ENCODE measurements at places on chromosomes 11 and 22.

- no peak for DNase-seq
These were observed 5.3 kb downstream of the RELA start for GRCh38 chr11:65657426-65657825.

- DNase-seq, result no peak
These were observed 4.1 kb upstream of the ARHGAP20 start for GRCh38 chr11:110716361-110716760.

GRCh38 chr22:49099496-49100124 lies 728.1 kb downstream of the BRD1 start:
- DNase-seq, result no peak

DNA sequence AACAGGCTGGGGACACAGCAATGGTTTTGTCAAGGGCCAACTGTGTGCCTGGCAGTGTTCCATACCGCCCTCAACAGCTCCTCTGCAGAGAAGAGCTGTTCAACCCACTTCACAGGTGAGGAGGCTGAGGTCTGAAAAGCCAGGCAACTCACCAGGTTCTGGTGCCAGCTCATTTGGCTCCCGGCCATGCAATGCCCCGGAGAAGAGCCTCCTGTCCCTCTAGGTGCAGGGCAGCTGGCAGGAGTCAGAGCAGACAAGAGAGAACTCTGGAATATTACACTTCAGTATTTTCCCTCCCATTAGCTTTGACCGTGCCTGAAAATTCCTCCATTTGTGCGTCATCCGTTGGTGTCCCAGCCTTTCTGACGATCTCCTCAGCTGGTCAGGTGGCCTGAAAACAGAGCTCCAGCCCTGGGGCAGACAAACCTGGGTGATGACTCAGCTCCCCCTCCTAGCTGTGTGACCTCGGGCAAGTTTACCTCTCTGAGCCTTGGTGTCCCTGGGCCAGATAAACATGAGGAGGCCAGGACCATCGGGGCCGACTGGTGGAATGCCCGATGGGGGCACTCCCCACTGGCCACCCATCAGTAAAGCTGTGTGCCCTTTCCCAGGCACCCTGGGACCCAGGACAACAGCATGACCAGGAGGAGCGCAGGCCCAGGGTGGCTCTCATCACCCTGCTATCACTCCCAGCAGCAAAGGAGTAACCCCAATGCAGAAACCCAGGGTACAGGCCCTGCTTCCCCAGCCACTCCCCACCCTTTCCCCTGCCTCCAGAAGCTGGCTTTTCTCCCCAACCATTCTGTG lies 9.6 kb upstream of the C1QTNF6 start:
- DNase-seq, result no peak

- no peak for DNase-seq
These were observed 20.2 kb downstream of the GAB2 start for GRCh38 chr11:78397398-78397797.

DNA sequence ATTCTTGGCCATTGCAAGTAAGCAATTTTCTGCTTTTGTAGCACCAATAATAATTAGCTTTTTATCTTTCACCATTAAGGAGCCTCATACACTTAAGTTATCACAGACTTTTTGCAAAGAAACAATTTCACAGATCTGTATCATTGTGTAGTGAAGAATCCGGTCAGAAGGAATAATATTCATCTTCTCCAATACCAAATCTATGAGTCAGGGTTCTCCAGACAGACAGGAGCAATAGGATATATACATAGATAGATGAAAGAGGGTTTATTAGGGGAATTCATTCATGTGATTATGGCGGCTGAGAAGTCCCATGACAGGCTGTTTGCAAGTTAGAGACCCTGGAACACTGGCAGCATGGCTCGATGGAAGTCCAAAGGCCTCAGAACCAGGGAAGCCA lies 82.9 kb upstream of the UBASH3B start:
- DNase-seq, result no peak

DNA sequence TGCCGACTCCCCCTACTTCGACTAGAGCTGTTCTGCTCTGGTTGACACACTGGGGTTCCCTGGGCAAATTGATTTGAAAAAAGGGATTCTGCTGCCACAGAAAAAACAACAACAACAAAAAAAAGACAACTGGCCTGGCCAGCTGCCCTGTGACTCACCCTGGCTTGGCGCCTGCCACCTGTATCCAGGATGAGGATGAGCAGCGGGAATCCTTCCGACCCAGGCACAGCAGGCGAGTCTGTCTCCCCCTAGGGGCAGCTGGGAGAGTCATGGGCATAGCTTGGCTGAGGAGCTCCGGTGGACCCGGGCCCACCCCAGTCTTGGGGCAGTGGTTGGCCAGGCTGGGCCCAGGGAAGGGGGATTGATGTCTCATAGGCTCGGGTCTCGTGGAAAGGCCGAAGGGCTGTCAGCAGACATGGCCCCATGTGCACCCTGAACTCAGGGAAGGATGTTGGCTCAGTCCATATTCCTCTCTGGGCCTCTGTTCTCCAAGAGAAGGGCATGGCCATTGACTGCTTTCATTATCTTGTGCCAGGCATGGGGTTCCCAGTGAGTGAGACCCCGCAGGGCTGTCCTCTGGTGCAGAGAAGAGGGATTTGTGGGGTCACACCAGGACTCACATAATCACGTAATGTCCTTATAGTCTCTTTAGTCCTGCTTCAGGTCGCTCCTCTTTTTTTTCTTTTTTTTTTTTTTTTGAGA lies 10.4 kb upstream of the SUN2 start:
- peak; percentile 18 for DNase-seq

DNA sequence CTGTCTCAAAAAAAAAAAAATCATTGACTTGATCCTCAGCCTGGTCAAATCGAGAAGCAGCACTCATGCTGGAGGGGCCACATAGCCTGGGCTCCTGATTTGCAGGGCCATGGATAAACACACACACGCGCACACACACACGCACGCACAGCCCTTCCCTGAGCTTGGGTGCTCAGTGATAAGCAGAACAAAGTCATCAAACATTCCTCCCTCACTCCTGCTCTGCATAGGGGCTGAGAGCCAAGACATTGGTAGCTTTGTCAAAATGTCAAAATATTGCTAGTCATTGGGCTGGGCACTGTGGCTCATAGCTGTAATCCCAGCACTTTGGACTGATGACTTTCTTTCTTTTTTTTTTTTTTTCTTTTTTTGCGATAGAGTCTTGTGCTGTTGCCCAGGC lies 34.0 kb upstream of the A4GALT start:
- DNase-seq, result no peak

DNA sequence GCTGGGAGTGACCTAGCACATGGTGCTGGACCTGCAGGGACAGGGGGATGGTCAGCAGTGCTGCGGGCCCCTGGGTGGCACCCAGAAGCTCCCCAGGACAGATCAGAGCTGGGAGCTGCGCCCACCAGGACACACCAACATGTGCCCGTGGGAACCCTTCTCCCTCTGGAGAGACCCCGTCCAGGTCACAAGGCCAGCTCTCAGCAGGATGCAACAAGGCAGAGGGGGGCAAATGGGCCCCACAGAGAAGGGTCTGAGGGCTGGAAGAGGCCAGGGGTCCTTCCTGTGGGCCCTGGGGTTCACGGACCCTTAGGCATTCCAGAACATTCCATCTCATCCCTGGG lies 6.2 kb downstream of the DUSP8 start:
- DNase-seq, result no peak

- DNase-seq, result no peak
These were observed 45.6 kb downstream of the OR4D9 start for GRCh38 chr11:59556917-59557348.

- no peak for DNase-seq
These were observed 13.7 kb downstream of the SCN4B start for GRCh38 chr11:118138839-118139420.

- no peak for DNase-seq
These were observed 76.2 kb downstream of the TTC17 start for GRCh38 chr11:43434893-43435292.

GRCh38 chr22:47565607-47566006 lies 803.2 kb downstream of the TBC1D22A start:
- DNase-seq, result no peak

GRCh38 chr22:49345896-49346295 lies 481.8 kb downstream of the BRD1 start:
- no peak for DNase-seq

- no peak for DNase-seq
These were observed 13.6 kb downstream of the MRPL21 start for GRCh38 chr11:68889948-68890446.

- no peak for DNase-seq
These were observed 21.3 kb downstream of the IZUMO1R start for GRCh38 chr11:94325681-94326080.

GRCh38 chr11:130454491-130455252 lies 6.2 kb downstream of the ADAMTS15 start:
- no peak for DNase-seq

DNA sequence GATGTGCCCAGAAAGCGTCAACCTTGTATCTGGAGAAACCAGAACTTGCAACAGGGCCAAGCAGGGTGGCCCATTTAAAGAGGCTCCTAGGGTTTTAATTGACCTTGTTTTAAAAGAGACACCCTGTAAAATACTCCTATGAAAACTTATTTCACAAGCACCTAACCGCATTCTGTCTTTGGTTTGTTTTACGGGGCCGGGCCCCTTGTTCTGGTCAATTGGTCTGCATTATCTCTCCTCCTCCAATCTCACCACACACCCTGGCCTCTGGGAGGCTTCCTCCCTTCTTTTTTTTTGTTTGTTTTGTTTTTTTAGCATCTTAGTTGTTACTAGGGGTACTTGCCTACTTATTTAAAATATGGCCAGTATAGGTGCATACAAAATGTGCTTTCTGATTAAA lies 4.7 kb downstream of the EHF start:
- DNase-seq, result no peak

DNA sequence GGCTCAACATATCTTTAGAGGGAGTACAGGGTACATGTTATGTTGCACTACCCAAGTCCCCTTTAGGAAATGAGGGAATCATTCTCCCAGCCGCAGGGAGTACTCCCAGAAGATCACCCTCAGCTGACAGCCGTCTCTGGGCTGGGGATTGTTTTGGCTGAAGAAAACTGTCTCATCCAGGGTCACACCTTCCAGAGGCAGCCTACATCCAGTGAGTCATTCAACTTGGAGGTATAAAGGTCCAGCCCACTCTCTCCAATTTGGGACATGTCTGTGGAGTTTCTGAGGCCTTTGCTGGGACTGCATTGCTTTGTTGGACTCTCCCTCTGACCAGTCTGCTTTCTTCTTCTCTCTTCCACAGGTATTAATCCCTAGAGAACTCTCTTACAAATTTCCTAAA lies 42.1 kb downstream of the RASSF10 start:
- no peak for DNase-seq

GRCh38 chr11:18536209-18536608 lies 9.5 kb upstream of the TSG101 start:
- DNase-seq, result no peak

GRCh38 chr11:13277768-13278608 lies at the start of gene BMAL1:
Gene BMAL1 (plus strand): TSS chr11:13277790. CDS start chr11:13354309, 76,519 bp downstream.
- DNase-seq, result no peak

- no peak for DNase-seq
These were observed 15.1 kb downstream of the UQCR10 start for GRCh38 chr22:29782061-29782845.

DNA sequence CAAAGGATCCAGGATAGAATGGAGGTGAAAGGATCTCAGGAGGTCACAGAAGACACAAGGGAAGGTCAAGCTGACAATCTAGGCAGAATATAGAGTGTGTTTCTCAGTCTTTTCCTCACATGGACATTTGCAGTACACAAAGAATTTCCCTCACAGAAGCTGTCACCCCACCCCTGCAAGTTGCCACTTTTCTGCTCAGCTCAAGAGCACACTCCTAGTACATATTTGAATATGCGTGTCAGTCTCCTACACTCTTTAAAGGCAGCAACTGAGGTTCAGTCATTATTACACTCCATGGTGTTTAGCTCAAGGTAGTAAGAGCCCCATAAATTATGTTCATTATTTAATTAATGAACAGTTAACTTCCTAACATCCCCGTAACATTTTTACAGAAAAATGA lies 59.1 kb downstream of the ETS1 start:
- no peak for DNase-seq

GRCh38 chr11:35304386-35304775 lies 115.0 kb downstream of the SLC1A2 start:
- DNase-seq, result no peak

DNA sequence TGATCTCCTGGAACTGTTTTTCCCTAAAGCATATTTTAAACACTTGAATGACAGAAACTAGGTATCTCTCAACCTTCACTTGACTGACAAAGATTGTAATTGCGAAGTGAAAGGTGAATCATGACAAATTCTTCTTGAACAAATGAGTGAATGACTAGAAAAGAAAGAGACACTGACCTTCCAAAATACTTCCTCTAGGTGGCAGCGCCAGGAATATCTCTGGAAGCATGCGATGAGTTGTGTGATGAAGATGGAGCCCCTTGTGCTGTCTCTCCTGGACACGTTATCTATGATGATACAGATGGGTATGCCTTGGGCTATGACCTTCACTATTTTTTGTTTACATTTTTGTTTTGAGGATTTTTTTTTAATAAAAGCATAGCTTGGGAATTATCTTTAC lies 7.0 kb upstream of the CASP12 start:
- DNase-seq, result no peak

DNA sequence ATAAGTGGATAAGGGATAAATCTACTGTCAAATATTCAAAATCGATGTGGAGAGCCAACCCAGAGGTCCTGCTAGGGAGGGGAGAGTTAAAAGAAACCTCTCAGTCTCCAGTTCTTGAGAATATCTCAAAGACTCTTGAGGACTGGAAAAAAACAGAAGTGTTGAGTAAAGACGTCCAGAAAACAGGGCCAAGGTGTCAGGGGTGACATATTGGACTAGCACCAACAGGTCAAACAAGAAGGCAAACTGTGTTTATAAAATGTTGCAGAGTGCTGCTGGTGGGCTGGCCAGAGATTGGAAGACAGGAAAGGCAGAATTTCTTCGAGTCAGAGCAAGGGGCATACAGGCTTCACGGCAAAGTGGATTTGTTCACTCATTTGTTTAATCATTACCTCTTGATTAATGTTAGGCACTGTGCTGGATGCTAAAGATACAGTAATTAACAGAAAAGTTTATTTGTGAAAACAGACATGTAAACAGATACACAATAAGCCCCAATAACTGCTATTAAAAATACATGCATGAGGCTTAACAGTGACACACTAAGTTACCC lies 33.7 kb upstream of the SMPD1 start:
- no peak for DNase-seq

GRCh38 chr11:75349521-75350116 lies 1.8 kb downstream of the ARRB1 start:
- no peak for DNase-seq

- DNase-seq, result peak; percentile 78
These were observed at the start of gene TP53I11 for GRCh38 chr11:44950625-44951476. Gene TP53I11 (minus strand): TSS chr11:44950883. CDS start chr11:44938335, 12,548 bp downstream.

- no peak for DNase-seq
These were observed 858.4 kb upstream of the CCDC90B start for GRCh38 chr11:84144531-84144930.

GRCh38 chr11:128643661-128644317 lies 50.1 kb upstream of the FLI1 start:
- no peak for DNase-seq

GRCh38 chr11:128806506-128807261 lies 60.4 kb downstream of the KCNJ1 start:
- no peak for DNase-seq

GRCh38 chr11:118071416-118072030 lies 5.4 kb upstream of the TMPRSS4 start:
- DNase-seq, result no peak
